ENCODE measurements at places on chromosomes 4 and X.

DNA sequence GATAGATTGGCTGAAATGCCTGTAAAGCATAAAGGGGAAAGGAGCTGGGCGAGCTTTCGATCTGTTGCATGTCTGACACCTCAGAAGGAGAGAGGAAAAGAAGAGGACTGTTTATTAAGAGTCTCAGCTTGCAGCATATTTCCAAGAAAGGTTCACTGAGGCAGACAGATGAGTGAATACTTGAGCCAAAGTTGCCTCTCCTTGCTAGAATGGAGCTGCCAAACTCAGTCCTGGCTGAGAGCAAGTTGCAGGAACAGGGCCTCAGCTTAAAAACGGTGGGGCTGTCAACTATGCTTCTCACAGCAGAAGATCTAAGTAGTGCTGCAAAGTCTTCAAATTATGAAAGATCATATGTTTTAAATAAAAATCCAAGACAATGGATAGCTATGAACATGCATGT, 707.5 kb downstream of the PCDH7 start:
- DNase-seq = no peak

DNA sequence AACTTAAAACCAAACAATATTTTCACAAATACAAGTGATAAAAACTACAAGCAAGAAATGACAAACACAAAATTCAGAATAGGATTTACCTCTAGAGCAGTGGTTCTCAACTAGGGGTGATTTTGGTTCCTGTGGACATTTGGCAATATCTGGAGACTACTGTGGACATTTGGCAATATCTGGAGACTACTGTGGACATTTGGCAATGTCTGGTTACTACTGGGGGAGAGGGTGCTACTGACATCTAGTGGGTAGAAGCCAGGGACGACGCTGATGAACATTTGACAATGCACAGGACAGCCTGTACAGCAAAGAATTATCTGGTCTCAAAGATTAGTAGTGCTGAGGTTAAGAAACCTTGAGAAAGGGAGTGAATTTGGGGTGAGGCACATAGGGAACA, 169.8 kb downstream of the CLCN4 start:
- no peak for DNase-seq

- no peak for DNase-seq
Observed at GRCh38 chr4:90189946-90190345, 62.8 kb downstream of the CCSER1 start.

GRCh38 chr4:147786031-147786430, 54.1 kb downstream of the ARHGAP10 start:
- no peak for DNase-seq

DNA sequence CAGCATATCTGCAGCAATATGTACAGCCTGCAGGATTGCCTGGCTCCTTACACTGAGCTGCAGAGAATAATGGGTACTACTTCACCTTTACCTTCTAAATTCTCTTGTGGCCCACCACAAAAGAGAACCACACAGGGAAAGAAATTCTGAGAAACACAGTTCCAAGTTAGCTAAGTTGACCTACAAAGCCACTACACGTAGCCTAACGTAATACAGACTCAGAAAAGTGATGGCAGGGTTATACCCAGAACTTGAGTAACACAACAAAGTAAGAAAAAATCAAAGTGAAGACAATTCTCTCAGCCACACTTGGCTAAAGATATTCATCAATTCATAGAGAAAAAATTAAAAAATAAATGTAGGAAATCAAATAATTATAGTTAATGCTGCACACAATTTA, 26.4 kb upstream of the SRPX start:
- no peak for DNase-seq

- DNase-seq = peak; percentile 24
Observed at GRCh38 chrX:1465286-1466231, 12.8 kb upstream of the ASMTL start.

- DNase-seq = no peak
Observed at GRCh38 chr4:138241281-138242075, 671 bp downstream of the SLC7A11 start.

- DNase-seq = no peak
Observed at GRCh38 chrX:107325467-107325866, 119.1 kb downstream of the DNAAF6 start.

DNA sequence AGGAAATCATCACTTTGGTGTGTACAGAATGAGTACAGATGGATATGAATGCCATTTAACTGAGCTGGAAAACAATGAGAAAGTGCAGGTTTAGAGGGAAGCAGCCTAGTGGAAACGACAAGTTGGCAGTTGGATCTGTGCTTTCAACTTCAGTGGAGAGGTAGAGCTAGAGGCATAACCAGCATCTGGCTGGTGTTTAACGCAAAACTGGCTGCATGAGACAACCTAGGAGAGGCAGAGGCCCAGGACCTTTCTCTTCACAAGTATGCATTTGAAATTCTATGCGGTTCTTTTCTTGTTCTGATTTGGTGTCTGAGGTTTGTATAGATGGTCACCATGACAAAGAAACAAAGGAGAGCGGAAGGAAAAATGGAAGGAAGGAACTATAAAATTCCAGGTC, 63.1 kb downstream of the ANXA5 start:
- DNase-seq = no peak

GRCh38 chrX:13494562-13494961, 74.8 kb upstream of the EGFL6 start:
- no peak for DNase-seq

- no peak for DNase-seq
Observed at GRCh38 chrX:40209951-40210617, 112.3 kb upstream of the BCOR start.

- DNase-seq = no peak
Observed at GRCh38 chr4:94978904-94979303, 221.1 kb downstream of the BMPR1B start.

- no peak for DNase-seq
Observed at GRCh38 chrX:154525606-154526490, 9.8 kb upstream of the FAM3A start.

DNA sequence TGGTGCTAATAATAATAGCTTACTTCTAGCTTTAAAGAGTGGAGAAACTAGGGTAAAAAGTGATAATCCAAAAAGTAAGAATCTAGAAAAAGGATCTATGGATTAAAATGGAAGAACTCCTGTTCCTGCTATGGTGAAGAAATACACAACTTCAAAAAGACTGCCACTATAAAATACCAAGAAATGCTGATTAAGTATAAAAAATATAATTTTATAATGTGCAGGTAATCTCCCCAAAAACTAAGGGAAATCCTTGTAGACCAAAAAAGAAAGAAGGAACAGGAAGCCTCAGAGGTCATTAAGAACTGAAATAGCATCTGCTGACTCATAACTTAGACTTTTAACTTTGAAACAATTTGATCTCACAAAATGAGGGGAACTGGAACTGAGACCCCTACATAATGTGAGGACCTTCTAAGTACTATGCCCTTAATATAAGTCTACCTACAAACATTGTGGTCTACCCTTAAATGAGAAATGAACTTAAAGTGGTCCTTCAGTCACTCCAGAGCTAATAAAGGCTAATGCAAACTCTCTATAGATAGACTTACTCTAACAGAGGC, 50.6 kb upstream of the SRPX start:
- DNase-seq = no peak

- no peak for DNase-seq
Observed at GRCh38 chr4:8473920-8474590, 33.5 kb downstream of the TRMT44 start.

- no peak for DNase-seq
Observed at GRCh38 chr4:146310319-146311021, 96.1 kb downstream of the REELD1 start.

DNA sequence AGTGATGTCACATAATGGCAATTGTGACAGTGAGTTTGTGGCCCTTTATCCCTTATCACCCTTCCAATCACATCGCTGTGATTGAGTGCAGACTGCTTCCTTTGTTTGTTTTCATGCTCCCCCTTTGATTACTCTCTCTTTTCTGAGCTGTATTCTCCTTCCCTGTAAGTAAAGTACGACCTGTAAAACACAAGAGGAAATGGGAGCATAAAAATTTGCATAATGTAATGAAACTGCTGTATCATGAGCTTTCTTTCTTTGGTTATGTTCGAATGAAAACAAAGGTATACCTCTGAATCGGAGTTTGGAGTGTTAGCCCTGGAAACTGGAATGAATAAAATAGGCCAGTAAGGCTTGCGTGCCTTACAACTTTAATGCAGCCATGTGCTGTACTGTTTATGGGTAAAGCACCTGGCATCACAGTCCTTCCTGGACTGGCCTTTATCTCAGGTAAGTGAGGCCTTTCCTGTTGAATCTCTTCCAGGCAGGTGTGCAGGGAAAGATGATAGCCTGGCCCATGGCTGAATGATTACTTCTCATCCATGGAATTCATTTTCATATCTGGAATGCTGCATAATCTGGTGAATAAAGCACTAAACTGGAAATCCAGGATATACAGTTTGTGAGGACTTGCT, 26.6 kb upstream of the HS3ST1 start:
- no peak for DNase-seq

DNA sequence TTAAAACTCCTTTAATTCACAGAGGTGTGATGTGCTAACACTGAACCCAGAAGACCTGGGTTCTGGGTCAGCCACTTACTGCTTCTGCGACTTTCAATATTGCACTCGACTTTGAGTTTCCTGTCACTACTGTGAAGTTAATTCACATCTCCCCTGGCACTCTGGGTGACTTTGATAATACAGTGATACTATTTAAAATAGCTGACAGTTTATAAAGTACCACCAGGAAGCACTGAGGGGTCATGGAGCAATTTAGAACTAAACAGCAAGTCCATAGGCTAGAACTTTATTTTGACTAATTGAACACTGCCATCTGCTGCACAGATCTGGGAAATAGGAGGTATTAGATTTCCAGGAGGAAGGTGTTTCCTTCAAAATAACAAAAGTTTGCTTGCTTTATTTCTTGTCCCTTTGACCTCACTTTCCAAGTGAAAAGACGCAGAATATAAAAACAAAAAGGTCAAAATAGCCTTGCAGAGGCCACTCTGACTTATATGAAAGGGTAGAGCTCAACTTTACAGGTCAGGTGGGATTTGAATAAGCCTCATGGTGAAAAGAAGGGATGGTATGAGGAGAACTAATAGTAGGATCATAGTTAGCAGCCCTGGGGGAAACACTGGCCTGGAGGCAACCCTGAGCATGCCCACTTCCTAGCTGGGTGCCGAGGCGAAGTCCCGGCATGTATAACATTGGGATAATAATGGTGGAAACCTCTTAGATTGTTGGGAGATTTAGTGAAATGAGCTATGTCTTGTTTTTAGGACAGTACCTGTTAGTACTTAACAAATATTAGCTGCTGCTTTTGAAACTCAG, 53.4 kb downstream of the ZNF518B start:
- DNase-seq = no peak

GRCh38 chr4:145285928-145286327, 105.5 kb upstream of the OTUD4 start:
- DNase-seq = no peak

DNA sequence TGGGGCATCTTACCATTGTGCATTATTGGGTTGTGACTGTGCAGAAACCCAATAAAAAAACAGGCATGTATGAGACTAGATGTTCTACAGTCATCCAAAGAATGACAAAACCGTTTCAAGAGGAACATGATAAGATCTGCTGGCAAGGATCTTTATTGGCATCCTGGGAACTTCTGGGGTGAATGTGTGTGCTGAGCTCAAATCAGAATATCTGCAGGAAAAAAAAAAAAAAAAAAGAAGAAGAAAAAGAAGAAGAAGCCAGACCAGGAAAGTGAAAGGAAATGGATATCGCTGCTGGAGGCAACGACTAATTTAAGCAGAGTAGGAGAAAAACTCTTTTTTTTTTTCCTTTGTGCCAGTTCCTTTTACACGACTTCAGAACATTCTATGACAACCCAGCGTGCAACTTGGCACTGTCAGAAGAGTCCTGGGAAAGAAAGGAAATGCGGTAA, 484.2 kb upstream of the BOD1L1 start:
- no peak for DNase-seq
